ENCODE measurements at places on chromosomes 2 and 18.

DNA sequence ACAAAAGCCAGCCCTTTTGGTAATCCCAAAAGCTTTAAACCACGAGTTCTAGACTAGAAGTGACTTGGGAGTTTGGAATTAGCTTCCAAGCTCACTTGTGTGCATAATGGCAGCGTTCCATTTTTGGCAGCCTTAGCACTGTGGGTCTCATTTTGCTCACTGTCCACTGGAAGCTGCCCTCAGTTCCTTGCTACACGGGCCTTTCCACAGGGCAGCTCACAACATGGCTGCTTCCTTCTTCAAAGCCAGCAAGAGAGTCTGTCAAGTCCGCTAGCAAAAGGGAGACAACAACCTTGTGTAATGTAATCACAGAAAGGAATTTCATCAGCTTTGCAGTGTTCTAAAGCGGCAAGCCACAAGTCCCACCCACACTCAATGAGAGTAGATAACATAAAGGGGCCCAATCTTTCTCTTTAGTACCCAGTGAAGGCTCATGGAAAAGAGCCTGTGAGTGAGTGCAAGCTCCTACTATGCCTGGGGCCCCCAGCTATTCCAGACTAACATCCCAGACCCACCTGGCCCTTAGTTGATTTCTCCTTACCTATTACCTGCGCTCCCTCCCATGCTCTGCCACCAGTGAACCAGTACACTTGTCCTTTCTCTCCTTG, 239.7 kb upstream of the FBXO11 start:
- no peak for DNase-seq

DNA sequence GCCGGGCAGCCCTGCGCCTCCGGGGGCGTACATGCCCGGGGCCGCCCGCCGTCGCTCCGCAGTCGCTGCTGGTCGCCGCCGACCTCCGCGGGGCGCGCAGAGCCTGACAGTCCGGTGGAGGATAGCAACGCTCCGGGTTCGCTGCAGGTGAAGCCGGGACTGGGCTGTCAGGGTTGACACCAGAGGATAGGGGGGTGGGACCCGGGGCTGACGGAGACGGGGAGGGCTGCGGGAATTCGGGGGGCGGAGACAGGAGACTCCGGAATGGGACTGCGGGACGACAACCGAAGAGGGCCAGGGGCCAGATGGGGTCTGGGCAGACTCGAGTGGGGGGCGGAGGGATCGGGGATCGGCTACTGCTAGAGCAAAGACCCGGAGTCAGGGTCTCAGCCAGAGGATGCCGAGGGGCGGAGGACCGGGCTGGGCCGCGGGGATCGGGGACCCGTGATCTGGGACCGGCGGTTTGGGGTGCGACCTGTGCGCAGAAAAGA, 403 bp downstream of the TMEM127 start:
- no peak for DNase-seq

DNA sequence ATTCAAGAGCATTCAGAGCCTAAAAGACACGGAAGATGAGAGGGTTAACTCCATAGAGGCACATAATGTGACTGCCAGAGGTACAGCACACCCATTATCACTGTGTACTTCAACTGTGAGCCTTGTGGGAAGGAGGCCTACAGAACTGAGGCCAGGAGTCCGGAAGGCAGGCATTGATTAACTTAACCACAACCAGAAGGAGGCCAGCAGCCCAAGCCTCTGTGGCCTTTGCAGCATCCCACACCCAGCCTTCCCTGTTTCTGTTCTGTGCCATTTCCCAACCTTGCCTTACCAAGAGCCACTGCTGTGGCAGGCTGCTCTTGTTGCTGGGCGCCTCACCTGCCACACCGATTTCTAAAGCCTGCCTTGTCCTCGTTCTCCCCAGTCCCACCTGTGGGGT, 27.2 kb downstream of the SIGLEC15 start:
- no peak for DNase-seq

GRCh38 chr2:239881561-239882320, 143.4 kb downstream of the NDUFA10 start:
- DNase-seq = no peak

DNA sequence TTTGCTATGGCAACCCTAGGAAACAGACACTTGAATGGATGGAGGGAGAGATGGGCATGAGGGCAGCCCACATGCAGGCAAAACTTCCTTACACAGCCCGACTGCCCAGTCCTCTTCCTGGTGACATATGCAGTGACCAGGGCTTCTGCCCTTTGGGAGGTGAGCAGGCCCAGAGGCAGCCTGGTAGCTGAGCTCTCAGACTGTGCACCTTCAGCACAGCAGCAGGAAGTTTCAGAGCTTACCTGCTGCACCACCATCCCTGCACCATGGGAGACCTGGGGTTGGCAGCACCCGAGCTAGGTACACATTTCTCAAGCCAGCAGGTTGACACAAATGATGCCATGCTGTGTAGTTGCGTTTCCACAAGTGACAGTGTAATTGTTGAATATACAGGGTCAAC, 97.6 kb upstream of the LMAN1 start:
- DNase-seq = no peak

- no peak for DNase-seq
These were observed 62.3 kb upstream of the NYAP2 start for GRCh38 chr2:225337183-225337582.

DNA sequence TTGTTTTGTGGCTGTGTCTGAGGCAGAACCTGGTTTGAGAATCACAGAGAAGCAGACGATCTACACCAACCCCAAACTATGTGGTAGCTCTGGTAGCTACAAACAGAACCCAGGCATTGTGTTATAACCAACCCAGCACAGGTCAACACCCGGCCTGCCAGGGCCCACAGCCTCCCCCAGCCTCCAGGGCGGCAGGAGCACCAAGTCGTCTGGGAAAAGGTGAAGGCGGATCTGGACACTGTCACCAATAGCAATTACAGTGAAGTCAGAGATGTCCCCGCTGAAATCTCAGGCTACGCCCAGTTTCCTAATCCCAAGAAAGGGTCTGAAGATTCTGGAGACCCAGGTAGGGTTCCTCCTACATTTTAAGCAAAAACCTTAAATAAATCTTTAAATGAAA, 3.6 kb downstream of the HJURP start:
- no peak for DNase-seq

DNA sequence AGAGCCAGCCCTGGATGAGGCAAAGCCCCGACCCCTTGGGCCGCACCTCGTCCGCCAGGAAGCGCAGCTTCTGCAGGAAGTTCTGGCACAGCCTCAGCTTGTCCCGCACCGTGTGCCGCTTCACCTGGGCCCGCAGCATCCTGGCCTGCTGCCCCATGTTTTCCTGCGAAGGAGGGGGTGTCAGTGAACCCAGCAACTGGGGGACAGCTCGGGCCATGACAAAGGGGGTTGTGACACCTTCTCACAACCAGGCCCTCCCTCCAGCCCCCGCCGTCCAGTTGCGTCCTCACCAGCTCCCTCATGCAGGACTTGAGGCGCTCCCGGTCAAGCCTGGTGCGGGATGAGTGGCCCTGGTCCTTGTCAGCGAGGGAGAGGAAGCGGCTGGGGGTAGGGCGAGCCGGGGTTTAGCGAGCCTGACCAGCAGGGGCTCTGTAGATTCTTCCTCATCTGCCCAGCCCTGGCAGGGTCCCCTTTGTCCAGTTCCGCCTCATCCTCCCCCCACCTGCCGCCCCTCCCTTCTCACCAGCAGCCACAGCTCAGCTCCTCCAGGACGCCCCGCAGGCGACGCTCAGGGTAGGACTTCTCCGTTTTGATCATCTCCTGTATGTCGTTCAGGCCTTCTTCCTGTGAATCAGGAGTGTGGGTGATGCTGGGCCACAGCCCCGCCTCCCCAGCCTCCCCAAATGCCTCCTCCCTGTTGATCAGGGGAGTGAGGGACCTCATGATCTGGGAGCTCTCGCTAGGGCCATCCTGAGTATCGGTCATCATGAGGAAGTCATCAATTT, 606 bp downstream of the OTOF start:
- no peak for DNase-seq

All from NCI-H524 treated with DMSO at 0.1 percent for 48 hours (cell line).